Stimulated activated CD8-positive, alpha-beta memory T cell treated with anti-CD3 and anti-CD28 coated beads, Interleukin-2, amount 100 ng/mL, for 48 hours (primary cell): ENCODE measurements at places on chromosomes 2 and 18.

GRCh38 chr2:171995586-171995985 lies 4.2 kb upstream of the METAP1D start:
- DNase-seq, result no peak

DNA sequence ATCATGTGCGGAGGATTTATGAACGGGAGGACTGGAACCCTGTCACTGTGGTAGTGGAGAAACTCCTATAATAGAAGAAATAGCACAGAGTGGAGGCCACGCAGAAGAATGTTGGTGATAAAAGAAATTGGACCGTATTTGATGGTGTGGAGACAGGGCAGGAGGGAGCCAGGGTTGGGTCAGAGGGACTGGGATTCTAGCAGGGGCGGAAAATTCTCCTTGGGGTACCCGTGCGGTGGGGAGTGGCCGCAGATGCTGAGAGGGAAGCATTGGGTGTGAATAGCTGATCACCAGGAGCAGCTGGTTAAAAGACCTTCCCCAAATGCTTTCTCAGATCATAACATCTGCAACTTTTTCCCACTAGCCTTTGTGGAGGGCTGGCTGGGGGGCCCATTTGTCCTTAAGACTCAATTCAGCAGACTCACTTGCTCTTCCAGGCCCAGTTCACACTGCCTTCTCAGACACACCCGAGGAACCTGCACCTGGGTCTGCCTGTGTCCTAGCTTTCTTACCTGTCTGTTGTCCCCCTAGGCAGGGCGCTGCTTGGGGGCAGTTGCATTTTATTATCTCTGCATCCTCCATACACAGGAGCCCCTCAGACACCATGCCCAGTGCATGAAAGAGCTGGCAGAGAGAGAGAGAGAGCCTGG lies 7.1 kb downstream of the SH3BP4 start:
- DNase-seq, result no peak

DNA sequence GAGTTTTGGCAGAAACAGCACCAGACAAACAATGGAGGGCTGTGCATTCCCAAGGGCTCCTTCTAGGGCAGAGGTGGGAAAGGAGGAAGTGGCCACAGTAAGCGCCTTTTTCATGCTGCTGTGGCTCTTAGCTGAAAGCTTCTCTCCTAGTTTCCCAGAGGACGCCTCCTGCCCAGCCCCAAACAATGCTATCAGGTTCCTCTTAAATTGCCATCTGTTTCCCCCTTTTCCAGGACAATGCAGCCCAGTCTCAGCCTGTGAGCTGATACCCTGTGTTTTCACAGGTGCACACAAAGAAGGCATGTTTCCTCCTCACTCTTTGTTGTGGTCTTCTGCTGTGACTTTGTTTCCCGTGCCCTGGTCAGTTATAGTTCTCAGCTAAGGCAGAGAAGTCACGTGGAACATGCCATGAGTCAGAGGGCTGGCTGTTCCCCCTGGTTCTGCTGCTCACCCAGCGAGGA lies 5.4 kb upstream of the FAM124B start:
- no peak for DNase-seq

- no peak for DNase-seq
Observed at GRCh38 chr18:79556829-79557585, 122.6 kb upstream of the CTDP1 start.

DNA sequence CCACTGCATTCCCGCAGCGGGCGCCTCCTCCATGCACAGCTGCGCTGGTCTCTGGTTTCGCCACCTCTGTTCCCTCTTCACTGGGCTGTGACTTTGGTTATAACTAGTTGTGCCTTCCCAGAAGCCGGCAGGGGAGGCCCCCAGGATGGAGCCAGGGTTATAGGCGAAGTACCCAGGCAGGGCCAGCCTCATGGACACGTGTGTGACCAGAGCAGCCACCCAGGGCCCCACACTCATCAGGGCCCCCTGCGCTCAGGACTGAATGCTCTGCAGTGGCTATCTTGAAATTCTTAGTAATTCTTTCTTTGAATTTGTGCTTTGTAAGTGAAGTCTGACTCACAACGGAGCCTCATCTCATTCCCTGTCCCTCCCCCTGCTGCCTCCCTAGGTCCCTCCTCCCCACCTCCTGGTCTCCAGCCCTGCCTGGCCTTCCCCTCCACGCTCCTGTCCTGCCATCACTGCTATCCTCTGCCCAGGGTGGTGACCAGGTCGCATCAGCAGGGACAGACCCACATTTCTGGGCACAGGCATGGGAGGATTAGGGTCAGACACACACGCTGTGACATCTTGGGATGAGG lies 38.1 kb upstream of the LBH start:
- DNase-seq, result no peak

DNA sequence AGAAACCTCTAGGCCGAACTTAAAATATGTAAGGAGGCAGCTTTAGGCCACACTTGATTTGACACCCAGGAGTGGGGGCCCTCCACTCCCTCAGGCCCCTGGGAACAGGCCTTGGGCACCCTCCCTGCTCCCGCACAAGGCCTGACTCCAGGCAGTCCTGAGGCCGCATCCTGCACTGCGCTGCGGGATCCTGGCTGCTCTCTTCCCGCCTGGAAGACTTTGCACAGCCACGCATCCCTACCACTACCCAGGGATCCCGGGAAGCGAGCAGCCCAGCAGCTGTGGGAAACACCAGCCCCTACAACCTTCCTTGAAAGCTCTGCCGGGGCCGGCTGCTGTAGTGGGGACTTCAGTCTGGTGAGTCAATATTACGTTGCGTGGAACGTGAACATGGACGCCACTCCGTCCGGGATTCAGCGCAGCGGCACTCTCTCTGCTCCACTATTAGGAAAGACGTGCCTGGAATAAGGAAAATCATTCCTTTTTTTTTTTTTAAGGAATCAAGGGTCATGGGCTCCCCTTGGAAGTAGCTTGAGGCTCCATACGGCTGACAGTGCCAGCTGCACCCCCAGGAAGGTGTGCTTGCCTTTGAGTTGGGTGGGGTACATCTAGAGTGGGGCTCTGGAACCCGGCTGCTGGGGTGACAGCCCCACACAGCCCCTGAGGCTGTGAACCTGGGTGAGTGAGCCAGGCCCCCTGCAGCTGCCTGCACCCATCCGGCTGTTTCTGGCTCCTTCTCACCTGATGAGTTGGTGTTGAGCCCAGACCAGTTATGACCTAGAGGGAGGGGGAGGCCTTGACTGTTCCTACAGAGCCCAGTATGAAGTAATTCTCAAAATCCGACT lies 119.2 kb upstream of the TMEM18 start:
- no peak for DNase-seq
